T follicular helper cell (primary cell): ENCODE measurements at places on chromosomes 2 and 18.

GRCh38 chr2:235533616-235534385 lies 40.0 kb downstream of the AGAP1 start:
- DNase-seq = no peak

- DNase-seq = no peak
Measured at GRCh38 chr18:71431689-71432088, 1112.5 kb downstream of the CBLN2 start.

DNA sequence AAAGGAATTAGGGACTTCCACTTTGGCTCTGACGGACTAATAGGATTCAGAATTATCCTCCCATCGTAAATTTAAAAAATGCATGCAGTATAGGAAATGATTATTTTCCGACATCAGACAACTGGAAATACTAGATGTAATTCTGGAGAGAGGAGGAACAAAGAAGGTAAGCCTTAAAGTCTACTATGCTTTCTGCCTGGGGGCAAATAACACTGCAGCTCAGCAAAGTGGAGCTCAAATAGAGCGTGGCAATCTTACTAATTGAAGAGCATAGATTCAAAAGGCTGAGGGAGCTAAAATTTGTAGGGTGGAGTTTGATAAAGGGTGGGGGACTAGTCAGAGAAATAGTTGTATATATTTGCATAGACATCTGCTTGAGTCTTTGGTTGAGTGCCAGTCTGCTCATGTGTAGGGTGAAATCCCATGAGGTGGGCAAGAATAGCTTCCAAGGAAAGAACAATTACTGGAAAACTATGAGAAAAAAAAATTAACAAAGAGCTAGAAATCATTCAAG lies 23.8 kb downstream of the COPS8 start:
- DNase-seq = no peak

DNA sequence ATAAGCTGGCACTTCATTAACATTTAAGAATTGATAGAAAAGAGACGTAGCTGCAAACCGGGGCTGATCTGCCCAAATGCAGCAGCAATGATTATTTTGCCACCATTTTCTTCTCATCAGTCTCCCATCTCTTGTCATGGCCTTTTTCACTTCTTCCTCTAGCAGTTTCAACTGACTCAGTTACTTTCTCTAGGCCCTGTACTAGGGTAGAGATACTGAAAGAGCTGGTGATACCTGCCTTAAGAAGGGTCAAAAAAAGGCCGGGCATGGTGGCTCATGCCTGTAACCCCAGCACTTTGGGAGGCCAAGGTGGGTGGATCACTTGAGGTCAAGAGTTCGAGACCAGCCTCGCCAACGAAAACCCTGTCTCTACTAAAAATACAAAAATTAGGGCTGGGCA lies 127.4 kb downstream of the LTBP1 start:
- DNase-seq = no peak

DNA sequence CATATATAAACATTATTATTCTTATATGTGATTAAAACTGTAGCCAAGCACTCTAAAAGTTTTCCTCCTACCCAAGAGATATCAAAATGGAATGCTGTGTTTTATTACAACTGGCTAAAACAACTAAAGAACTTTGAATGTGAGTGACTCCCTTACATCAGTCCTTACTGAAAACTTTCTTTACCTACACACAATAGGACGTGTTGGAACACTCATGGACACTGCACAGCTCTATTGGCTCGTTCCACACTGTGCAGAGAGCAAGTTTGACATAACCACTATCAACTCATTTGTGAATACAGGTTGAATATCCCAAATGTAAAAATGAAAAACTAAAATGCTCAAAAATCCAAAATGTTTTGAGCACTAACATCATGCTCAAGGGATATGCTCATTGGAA lies 650.6 kb downstream of the SLC4A3 start:
- no peak for DNase-seq

DNA sequence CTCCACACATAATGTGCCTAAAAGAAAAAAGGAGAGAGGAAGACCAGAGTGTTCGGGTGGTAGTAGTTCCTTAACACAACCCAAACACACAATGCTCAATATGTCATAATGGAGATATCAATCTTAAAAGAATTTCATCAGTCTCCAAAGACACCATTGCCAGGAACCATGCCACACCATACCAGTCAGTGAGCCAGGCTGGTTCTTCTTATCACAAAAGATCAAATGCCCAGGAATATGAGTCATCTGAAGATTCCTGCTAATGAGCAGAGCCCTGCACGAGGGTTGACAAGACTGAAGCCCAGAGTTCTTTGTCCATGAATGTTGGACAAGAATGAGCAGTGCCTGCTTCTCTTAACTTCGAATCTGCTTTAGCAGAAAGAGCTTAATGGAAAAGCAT lies 262.3 kb downstream of the ZNF516 start:
- no peak for DNase-seq

DNA sequence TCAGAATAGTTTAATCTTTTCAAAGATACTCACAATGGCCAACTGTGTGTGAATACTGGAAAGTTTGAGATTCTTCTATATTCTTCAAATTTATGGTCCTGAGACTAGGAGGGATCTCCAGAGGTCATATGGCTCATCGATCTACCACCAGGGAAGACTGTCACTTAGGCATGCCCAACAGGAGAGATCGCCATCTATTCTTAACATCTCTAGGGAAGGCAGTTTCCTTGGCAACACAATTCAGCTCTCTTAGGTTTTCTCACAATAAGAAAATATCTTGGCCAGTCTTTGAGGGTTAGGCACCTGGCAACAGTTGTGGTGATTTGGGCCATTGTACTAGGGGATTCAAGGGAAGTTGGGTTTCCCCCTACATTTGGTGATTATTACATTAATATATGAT lies 107.2 kb downstream of the GALNT3 start:
- DNase-seq = no peak

- DNase-seq = no peak
Measured at GRCh38 chr2:215409331-215410127, 26.3 kb downstream of the FN1 start.

DNA sequence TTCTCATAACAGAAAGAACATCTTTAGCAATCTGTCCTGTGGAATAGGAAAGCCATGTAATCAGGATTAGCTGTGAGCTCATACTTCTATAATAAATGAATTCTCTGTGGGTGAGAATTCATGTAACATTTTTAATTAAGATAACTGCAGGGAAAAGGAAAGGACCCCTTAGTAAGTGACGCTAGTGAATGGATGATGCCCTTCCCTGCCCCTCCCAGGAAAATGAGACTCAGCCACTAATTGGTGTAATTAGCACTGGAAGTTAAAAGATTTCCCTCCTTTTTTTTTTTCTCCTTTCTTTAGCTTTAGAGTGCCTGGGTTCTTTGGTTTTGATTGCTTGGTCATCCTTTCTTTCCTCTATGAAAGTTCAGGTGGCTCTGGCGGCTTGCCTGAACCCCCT lies 90.3 kb downstream of the VWA3B start:
- no peak for DNase-seq
